ENCODE measurements at places on chromosomes 1 and 21.
A peak's percentile ranks its signal among the peaks of the same experiment; 100 is the strongest.

DNA sequence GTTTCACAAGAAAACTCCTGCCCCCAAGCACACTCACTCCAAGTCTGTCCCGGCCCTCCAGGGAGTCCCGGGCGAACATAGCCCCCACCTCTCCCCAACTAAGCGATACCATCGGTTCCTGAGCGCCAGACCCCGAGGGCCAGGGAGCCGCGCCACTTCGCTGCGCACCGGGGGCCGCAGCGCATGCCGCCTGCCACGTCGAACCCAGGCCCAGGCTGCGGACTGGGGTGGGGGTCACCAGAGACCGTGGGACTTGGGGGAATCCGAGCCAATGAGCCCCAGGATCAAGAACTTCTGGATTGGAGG lies 801 bp downstream of the RSPO1 start:
- DNase-seq: no peak

DNA sequence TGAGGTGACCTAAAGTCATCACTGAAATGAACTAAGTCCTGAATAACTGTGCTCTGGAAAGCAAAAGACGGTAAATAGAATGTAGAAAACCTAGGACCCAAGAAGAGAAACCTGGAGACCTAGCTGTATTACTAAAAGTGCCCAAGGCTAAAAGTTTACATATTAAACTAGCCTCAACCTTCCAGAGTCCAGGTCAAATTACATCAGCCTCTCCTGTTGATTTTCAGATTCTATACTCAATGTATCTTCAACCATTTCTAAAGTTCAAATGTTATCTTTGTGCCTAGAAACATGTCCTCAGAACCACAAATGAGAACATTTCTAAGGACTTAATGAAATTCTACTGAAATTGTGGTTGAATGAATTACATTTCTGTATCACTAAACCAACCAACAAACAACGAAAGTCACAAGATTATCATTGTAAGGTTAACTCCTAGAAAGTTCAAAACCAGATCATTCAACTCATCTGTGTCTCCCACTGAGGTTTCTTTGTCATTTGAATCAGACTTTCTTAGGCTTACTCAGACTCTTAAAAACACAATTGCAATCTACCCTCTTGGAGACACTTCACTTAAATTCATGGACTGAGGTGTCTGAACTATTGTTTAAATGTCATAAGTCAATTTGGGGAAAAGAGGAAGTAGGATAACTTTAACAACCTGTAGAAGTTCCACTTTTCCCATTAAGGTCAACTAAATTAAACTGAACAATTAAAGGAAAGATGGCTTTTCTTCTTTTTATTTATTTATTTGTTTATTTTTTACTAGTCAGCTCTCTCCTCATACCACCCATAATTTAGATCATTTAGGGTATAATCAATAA lies 207.7 kb downstream of the BARHL2 start:
- no peak for DNase-seq

DNA sequence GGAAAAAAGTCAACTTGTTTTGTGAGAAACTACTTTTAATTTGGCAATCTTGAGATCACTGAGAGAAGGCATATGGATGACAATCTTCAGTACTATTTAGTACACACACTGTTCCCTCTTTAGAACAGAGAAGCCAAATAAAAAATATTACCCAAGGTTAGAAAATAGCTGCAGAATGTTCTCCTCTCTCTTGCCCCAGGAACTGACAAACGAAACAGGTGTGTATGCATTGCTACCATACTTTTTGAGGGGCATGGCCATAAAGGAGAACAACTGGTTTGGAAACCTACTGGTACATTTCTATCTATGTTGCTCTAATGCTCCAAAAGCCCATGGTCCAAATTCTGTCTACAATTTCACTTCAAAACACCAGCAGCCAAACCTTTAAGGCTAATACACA lies 5.7 kb downstream of the TOR1AIP2 start:
- no peak for DNase-seq

DNA sequence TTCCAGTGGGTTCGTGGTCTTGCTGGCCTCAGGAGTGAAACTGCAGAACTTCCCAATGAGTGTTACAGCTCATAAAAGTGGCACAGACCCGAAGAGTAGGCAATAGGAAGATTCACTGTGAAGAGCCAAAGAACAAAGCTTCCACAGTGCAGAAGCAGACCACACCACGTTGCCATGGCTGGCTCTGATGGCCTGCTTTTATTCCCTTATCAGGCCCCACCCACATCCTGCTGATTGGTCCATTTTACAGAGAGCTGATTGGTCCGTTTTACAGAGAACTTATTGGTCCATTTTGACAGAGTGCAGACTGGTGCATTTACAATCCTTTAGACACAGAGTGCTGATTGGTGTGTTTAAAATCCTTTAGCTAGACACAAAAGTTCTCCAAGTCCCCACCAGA lies 131.4 kb upstream of the CHRM3 start:
- no peak for DNase-seq

DNA sequence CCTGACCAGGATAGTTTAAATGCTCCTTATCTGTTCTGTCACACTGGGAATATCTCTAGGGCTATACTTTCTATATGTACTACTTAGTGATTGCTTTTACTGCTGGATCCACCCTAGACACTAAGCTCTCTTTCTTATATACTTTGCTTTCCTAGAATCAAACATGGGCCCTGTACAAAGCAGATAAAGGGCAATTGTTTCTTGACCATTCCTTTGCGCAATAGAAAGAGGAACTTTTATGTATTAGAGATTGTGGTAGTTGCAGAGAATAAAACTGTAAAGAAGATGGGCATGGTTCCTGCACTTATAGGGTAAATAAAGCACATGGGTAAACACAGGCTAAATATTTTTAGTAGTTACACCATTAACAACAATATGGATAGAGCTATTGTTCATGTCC lies 58.8 kb downstream of the ATP6V1G3 start:
- peak; percentile 30 for DNase-seq

DNA sequence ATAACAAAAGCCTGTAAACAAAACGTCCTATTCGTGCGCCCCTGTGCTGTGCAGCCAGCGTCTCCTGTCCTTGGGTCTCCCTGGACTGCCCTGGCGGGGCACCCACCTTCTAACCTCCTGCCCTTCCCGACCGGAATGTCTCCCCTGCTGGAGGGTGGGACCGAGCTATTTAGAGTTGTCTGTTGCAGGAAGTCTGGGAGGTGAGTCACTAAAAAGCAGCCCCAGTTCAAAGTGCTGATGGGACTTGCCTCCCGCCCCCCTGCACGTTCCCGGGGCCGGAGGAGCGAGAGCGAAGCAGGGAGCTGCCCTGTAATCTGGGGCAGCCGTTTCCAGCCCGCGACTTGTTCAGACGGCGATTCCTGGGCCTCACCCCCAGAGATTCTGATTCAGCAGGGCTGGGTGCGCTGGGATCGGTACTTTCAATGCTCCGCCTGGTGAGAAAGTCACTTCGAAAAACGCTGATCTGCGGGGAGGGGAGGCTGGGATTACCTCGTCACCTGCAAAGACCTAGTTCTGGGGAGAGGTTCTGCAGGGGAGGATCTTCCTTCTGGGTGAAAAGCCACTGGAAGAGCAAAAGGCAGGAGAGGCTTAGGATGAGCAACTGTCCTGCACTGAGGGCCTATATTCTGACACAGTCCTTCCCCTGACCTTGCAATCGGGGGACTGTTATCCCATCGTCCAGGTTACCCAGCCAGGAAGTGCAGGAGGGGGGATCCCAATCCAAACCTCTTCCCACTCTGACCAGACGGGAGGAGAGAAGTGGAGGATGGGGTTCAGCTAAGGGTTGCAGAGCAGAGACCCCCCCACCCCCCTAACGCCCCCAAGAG lies 1.2 kb upstream of the DHRS3 start:
- peak; percentile 30 for DNase-seq

- DNase-seq: no peak
These were observed 149.9 kb downstream of the OLFM3 start for GRCh38 chr1:101846820-101847219.

GRCh38 chr1:170618421-170618820 lies 45.5 kb upstream of the PRRX1 start:
- no peak for DNase-seq

DNA sequence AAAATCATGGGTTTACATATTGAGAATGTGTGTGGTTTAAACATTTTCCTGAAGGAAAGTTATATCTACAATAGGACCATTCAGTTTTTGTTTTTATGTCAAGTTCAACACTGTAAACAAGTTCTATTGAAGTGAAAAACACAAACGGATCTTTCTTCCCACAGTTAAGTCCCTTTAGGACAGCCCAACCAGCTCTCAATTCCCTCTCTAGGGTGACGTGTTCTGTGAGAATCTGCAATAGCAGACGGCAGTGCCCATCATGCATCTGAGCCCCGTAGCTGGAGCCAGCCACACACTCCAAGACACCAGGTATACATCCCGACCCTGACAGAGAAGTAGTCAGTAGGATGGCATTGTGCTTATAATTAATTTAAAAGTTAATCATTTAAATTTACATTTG lies 26.3 kb upstream of the IVNS1ABP start:
- DNase-seq: no peak

- peak; percentile 6 for DNase-seq
These were observed 4.1 kb downstream of the PNRC2 start for GRCh38 chr1:23963617-23964234.

DNA sequence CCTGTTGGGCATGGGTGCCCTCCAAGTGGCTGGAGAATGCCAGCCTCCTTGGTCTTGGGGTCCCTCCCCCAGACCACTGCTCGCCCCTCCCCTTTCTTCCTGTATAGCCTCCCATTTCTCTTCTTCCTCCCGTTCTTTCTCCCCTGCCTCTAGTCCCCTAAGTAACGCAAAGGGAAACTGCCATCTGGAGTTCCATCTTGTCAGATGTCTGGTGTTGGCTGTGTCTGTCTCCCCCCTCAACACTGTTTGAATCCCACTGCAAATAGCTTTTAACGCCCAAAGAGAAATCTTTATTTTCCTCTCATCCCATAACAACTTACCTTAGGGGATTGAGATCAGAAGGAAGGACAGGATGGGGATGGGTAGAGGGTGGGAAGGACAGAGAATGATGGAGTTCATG lies 55.3 kb upstream of the CSF3R start:
- no peak for DNase-seq

- DNase-seq: no peak
These were observed 8.9 kb downstream of the YBX1 start for GRCh38 chr1:42691157-42691498.

- DNase-seq: no peak
These were observed 3.4 kb downstream of the S100A16 start for GRCh38 chr1:153609585-153609907.

GRCh38 chr21:18000981-18001686 lies 182.0 kb upstream of the C21orf91 start:
- DNase-seq: no peak

GRCh38 chr21:35525443-35525842 lies 476.3 kb upstream of the RUNX1 start:
- DNase-seq: peak; percentile 42

GRCh38 chr21:38984982-38985567 lies 179.3 kb downstream of the ETS2 start:
- DNase-seq: peak; percentile 98

DNA sequence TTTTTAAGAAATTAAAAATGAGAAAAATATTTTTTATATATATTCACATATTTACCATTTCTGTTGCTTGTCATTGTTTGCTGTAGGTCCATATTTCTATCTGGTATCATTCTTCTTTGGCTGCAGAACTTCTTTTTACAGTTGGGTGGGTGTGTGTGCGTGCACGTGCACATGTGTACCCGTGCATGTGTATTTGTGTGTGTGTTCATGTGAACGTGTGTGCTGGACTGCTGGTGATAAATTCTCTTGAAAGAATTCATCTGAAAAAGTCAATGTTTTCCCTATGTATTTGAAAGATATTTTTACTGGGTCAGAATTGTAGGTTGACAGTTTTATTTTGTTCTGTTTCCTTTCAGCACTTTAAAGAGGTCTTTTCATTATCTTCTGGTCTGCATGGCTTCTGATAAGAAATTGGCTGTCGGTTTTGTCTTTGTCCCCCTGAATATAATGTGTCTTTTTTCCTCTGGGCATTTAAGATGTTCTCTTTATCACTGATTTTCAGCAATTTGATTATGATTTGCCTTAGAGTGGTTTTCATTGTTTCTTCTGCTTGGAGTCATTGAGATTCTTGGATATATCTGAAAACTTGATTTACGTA lies 34.5 kb upstream of the DPH5 start:
- no peak for DNase-seq

DNA sequence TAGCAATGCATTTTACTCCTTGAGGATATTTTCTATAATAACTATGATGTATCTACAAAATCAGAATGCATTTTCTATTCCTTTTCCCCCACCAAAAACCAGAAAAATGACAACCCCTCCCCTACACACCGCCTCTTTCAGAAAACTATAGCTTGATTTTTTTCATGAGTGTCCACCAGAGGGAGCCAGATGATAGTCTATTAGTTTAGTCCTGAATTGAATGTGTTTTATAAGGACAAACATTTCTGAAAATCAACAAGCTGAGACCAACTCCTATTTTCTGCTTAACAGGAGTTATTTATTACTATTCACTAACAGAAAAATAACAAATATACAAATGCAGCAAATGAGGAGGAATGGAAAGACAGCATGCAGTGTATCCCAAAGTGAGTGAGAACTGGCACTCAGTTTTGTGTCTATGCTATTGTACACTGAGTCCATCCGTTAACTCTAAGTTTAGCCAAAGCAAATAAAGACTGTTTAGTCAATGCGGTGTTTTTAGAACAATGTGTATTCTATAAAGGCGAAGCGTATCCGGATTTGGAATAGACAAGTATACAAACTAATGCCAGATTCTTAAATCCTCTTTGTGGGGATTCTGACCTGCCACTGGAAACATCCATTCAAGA lies 182.6 kb downstream of the VAV3 start:
- DNase-seq: peak; percentile 43

DNA sequence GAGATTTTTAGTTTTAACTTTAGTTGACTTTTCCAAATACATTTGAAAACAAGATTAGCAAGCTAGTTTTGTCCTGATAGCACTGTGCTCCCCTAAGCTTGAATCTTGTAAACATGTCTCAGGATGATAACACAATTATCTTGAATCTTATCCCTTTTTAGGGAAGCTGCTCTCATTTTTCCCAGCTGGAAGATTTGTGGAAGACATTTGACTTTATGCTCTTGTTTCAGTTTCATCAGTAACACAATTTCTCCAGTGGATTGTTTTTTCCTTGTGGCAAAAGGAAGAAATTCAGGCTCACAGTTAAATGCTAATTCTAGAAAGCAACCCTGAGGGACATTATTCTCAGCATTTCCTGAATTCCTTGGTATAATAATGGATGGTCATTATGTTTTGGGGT lies 88.8 kb downstream of the CDC7 start:
- no peak for DNase-seq
